ENCODE measurements at places on chromosomes 5 and 9.

GRCh38 chr5:20556115-20556763 lies 568.2 kb upstream of the CDH18 start:
- DNase-seq = no peak

- DNase-seq = no peak
These were observed 47.0 kb upstream of the CAST start for GRCh38 chr5:96615223-96615622.

- DNase-seq = no peak
These were observed 149.8 kb upstream of the CDKN2B start for GRCh38 chr9:22158927-22159346.

DNA sequence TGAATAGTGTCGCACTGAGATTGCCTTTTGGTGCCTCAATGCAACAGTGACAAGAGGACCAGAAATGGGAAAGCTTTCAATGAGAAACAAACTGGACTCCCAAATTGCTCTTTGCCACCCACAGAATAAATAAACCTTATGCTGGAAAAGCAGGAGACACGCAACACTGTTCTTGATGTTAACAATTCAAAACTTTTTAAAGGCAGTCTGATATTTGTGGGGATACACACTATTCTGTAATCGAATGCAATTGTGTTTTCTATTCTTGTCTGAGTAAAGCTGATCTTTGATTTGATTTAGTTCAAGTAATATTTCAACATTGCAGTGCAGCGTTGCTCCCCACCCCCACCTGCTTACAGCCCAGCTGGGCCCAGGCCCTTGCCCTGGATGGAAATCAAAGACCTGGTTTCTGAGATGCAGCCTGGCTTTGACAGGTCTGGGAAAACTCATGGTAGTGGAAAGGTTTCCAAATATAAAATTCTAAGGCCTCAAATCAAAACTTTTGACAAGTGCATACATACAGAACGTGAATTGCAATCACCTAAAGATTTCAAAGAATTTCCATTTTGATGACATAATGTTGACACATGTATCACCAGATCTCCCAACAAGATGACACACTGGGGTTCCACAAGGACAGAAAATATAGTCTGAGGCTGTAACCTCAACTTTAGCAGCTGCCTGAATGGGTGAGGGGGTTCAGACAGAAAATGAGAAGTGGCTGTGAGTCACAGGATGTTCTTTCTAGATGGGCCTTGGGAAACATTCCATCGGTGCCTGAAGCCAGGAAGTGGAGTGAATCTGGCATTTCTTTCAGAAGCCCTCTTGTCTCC lies 55.1 kb downstream of the ABCA1 start:
- no peak for DNase-seq

Measured in stimulated activated CD8-positive, alpha-beta memory T cell treated with anti-CD3 and anti-CD28 coated beads, Interleukin-4, amount 100 ng/mL, for 48 hours (primary cell).